NCI-H345 (cell line): ENCODE measurements at places on chromosomes 6 and 20.

GRCh38 chr6:7644417-7644816 is 54.4 kb downstream of the SNRNP48 start:
- DNase-seq = no peak

DNA sequence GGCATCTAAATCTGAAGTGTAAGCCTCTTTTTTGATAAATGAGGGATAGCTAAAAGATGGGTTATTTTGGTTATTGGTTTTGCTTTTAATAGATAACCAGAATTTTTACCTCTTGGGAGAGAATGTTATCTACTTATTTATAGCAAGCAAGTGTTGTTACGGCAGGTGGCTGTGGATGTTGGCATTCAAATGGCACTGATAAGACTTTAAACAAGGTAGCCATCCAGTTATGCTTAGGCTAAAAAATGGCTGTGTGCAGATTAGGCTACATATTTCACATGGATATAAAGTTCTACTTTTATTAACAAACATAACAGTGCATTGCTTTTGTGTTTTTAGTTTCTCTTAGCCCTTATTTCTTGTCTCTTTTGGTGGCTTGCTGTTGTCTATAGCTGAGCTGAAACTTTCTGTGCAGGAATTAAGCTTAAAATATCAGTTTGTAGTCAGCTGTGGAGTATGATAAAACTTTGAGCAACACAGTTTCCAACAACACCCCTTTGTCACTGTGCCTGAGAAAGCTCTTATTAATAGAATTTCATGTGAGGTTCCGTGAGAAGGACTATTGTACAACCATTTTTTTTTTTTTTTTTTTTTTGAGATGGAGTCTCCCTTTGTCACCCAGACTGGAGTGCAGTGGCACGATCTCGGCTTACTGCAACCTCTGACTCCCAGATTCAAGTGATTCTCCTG is 28.8 kb downstream of the CARMIL1 start:
- no peak for DNase-seq

GRCh38 chr20:40943591-40943990 is 85.0 kb upstream of the TOP1 start:
- no peak for DNase-seq

DNA sequence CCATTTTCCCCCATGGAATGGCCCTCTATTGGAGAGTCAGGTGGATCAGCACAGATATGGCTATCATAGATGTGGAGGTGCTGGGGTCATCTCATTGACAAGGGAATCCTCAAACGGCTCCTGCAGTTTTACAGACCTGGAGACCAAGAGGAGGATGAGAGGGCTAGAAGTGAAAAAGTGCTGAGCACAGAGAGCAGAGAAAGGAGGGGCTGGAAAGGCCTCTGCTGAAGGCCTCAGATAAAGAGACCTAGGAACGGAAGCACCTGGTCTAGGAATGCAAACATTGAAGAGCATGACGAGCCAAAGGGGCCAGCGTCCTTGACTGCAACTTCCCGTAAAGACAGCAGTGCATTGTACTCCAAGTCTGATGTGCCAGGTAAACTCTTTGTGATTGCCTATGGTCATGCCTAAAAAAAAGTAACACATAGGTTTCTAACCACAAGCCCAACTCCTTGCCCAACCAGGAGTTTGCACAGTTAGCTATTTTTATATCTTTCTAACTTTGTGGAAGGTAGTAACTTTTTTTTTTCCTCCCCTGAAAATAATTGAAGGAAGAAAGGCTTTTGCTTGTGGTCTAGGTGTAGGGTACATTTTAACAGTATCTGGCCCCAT is 15.2 kb downstream of the RSPH4A start:
- DNase-seq = no peak

DNA sequence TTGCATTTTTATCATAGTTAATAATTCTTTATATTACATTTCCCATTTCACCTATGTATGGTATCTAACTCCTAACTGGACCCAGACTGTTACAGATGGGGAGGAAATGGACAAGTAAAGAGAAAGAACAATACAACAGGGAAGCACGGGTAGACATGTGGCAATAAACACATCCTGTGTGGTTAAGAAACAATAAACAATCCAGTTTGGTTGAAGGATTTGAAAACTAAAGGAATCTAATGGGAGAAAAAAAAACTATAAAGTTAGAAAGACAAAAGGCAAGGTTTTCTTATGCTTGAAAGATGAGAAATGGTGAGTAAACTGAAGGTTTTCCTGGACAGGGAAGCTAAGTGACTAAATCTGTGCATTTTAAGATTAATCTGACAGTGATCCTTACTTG is 34.9 kb upstream of the ALDH8A1 start:
- no peak for DNase-seq

DNA sequence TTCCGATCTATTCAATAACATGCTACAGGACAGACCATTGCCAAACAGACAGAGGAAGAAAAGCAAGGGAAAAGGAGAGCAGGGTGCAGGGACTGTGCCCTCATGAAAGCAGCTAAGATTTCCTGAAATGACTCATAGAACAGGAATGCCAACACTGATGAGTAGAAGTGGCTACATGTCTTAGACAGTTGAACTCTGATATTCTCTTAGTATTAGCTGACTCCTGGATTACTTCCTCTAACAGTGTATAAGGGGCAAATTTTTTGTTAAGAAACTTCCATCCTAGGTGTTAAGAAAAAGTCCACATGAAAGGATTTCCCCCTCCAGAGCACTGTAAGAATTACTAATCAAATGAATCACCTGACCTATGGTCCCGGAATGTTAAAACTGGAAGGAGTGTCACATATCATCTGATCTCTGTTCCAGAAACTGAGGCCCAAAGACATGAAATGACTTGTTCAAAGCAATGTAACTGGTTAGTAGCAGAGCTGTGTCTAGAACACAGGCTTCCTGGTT is 224.9 kb downstream of the IBTK start:
- no peak for DNase-seq

DNA sequence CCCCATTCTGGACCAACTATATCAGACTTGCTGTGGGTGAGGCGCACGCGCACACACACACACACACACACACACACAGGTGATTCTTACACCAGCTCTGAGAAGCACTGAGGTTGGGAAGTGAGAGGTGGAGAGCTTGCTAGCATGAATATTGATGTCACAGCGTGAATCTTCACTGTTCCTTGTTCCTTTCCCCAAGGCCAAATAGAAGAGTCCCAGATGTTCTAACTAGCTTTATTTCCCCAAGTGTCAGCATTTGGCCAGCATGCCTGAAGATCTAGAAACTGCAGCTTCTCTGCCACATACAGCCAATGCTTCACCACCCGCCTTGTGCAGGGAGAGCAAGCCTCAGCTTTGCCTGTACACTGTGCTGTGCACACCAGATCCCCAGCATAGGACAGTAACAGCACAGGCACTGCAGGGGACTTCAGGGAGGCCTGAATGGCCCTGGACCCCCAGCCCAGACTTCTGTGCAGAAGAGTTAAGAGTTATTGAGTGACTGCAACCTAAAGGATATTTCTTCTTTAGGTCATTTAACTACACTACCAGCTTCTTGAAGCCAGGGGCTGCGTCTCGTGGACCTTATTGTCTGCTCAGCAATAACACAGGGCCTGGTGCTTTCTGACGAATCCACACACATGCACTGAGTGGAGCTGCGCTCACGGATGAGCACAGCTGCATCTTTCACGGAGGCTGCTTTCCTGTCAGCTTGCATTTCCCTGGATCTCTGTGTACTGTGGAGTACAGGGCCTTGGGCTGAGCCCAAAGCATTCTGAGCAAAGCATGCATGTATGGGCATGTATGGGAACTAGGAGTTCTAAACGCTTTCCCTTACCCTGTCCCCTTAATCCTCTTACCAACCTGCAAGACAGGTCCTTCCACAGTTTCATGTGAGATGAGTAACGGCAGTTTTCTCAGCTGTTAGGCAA is 13.9 kb upstream of the CD93 start:
- DNase-seq = no peak

- DNase-seq = no peak
Measured at GRCh38 chr6:39090036-39090435, 24.9 kb downstream of the SAYSD1 start.

GRCh38 chr6:9126878-9127560 is 691.7 kb upstream of the SLC35B3 start:
- DNase-seq = peak; percentile 16

DNA sequence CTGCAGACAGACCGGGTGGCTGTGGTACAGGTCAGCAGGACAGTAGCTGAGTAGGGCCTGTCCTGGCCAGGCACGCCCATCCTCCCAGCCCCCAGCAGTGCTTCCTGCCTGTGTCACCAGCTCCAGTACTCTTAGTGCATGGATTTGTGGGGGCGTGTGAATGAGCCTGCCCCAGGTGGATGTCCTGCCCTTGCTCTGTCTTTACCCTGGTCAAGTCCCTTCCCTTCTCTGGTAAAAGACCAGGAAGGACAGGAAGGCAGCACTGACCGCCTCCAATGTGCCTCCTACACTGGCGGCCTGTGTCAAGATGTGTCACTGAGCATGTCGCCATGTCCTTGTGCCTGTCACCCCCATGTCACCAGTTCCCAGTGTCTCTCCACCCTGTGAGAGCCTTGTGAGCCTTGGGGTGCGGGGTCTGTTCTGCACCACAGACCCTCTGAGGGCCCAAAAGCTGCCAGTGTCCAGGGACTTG is 11.9 kb downstream of the TEAD3 start:
- DNase-seq = no peak

DNA sequence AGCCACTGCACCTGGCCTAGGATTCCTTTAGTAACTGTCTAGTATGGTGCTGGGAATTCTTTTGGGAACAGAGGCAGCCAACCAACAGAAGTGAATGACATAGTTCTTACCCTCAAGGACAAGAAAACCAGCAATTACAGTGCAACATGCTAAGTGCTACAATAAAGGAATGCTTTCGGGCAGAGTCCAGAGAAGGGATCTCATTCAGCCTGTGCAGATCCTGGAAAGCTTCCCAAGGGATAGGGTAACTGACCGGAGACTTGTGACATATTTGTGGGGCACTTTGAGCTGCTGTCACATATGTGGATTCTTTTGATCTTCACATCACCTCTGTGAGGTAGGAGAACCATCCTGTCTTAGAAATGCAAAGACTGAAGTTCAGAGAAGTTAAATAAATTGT is 46.8 kb downstream of the C6orf15 start:
- no peak for DNase-seq

- DNase-seq = peak; percentile 25
Measured at GRCh38 chr6:141451511-141452353, 681.0 kb upstream of the GJE1 start.

- DNase-seq = no peak
Measured at GRCh38 chr20:16308754-16309153, 264.5 kb downstream of the KIF16B start.

- no peak for DNase-seq
Measured at GRCh38 chr6:112971651-112972050, 624.5 kb downstream of the RFPL4B start.

DNA sequence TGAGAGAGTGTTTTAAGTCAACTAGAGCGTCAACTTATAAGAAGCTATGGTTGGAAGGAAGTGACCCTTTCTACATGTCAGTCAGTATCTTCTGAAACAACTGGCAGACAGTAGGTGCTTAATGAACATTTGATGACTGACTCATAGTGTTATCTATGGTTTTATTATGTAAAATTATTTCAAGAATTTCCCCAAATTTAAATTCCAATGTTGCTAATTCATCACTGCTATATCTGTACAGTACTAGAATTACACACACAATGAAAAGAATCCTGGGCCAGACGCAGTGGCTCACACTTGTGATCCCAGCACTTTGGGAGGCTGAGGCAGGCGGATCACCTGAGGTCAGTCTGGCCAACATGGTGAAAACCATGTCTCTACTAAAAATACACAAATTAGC is 721.4 kb upstream of the FLRT3 start:
- DNase-seq = no peak

GRCh38 chr20:2385026-2385425 is 4.3 kb downstream of the TGM6 start:
- DNase-seq = no peak

- no peak for DNase-seq
Measured at GRCh38 chr6:15378866-15379265, 133.0 kb downstream of the JARID2 start.

- peak; percentile 13 for DNase-seq
Measured at GRCh38 chr6:153032255-153032882, 29.9 kb upstream of the MTRF1L start.

DNA sequence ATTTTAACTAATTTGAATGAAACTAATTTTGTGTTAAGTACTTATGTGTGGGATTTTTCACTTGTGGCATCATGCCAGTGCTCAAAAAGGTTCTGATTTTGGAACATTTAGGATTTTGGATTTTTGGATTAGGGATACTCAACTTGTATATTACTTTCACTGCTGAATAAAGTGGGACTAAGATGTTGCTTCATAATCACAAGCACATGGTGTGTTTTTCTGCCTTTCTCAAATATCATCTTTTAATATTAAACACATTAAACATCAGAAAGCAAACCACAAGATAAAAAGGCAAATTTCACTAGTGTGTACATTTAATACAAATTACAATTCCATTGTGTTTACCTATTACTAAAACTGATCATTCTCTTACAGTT is 89.8 kb downstream of the ARHGAP18 start:
- no peak for DNase-seq

DNA sequence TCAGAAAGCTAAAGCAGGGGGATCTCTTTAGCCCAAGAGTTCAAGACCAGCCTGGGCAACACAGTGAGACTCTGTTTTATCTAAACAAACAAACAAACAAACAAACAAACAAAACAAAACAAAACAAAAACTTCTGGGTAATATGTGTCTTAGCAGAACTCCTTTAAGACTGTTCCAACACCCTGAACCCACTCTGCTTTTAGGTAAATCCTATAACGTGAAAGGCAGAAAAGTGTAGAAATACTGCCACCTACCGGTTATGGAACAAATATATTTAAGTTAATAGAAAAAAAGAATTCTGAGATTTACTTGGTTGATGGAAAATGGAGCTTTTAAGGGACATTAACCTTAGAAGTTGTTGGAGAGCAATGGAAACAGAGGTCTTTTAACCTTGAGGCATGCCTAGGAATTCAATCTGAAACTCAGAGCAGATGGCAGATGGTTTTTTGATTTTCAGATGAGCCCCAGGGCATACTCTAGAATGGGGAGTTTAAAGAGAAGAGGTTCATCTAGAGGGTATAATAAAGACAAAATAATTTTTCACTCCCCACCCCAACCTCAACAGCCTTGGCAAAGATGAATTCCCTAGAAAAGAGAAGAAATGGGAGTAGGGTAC is 38.5 kb downstream of the SOD2 start:
- peak; percentile 75 for DNase-seq

- DNase-seq = no peak
Measured at GRCh38 chr6:146871611-146872425, 273.0 kb downstream of the ADGB start.
